Stimulated activated CD8-positive, alpha-beta memory T cell treated with anti-CD3 and anti-CD28 coated beads, Interleukin-7, amount 100 ng/mL, for 1 hour (primary cell): ENCODE measurements at places on chromosomes 1 and 21.

DNA sequence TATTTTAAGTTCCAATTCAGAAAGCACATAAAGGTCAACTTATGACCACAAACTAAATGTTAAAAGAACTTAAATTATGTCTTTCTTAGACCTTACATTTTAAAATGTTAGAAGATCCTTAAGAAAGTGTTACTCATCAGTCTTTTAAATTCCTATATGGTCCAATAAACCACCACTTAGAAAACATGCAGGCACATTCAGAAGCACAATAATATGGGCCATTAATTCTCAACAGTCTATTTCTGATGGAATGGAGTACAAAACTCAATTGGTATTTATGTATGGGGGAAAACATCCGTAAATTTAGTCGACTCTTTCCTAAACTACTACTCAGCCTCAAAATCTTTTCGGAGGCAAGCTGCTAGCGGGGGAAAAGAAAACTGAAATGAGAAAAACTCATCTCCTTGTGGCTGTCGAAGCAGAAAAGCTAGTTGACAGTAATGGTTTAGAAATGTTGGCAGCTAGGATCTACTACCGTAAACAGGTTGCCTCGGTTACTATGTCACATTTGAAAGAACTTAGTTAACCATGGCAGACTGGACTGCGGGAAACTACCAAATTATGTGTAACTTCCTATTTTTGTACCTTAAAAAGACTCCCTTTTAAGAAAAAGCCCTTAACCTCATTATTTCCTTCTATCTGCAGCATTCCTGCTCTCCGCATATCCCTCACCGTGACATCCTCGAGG lies 1.0 kb downstream of the TRMT1L start:
- no peak for DNase-seq

- DNase-seq, result no peak
These were observed 71.5 kb downstream of the USP24 start for GRCh38 chr1:55143684-55144083.

DNA sequence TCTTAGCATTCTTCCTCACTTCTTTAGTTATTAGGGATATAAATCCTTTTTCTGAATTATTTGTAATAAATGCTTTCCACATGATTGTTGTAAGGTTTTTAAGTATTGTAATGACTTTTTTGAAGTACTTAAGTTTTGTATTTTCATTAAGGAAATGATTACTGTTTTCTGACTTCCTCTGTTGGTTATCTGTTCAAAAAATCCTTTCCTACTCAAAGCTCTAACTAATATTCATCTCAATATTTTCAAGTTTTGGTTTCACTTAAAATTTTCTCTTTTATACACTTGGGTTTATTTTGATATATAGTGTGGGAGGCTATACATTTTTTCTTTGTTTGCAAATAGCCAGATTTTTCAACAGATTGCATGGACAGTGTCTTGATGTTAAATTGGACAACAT lies 59.9 kb upstream of the NHLH2 start:
- DNase-seq, result no peak

GRCh38 chr1:185798505-185798904 lies 64.3 kb downstream of the HMCN1 start:
- no peak for DNase-seq

DNA sequence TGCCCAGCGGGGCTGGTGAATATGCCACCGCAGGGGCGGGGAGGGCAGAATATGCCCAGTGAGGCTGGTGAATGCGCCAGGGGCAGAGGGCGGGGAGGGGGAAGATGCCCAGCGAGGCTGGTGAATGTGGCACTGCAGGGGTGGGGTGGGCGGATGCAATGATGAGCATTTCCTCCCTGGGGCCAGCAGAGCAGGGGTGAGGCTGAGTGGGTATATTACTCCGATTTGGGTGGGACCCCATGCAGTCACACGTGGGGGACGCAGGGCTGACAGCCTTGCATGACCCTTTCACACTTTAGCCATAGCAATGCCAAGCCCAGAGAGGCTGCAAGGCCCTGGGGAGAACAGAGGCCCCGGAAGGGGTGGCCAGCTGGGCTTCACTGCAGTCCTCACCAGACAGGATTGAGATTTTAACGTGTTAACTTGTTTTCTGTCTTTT lies 9.3 kb upstream of the SLX9 start:
- DNase-seq, result peak; percentile 44

- no peak for DNase-seq
These were observed 7.0 kb downstream of the MACO1 start for GRCh38 chr1:25437672-25438071.

DNA sequence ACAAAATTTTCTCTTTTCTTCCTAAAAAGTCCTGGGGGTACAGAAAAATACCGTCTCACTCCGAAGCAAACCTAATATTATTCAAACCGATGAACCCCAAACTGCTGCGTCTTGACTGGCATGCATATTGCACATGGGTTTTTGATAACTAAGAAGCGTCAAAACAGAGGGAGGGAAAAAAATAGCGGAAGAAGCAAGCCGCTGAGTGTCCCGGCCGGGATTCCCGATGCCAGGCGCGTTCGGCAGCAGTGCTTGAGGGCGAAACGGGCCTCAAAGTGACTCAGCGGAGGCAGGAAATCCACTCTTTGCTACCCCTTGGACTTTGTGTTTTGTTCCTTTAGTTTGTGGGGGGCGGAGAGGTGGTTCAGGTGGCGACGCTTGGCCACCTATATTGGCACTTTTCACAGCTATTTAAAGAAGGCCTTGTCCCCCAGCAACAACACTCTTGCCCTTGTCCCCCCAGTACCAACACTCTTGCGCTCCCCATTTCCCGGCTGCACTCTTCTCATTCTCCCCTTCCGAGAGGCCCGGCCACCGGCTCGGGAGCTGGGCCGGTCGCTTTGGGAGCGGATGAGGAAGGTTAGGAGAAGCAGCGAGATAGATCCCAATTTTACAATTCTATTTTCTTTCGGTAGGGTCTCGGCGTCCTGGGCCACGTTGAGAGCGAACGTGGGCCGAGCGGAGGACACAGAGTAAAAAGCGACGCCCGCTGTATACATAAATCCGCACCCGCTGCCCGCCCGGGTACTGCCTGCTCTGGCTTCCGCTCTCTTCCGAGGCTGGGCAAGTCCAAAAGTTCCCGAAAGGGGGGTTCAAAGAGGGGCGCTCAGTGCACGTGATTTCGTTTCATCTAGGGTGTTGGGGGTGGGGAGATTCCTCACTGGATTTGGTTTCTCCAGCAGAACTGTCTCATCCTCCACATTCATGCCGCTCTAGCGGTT lies 2.5 kb downstream of the LMX1A start:
- DNase-seq, result no peak

- DNase-seq, result no peak
These were observed 382.0 kb upstream of the PROX1 start for GRCh38 chr1:213605732-213606131.

DNA sequence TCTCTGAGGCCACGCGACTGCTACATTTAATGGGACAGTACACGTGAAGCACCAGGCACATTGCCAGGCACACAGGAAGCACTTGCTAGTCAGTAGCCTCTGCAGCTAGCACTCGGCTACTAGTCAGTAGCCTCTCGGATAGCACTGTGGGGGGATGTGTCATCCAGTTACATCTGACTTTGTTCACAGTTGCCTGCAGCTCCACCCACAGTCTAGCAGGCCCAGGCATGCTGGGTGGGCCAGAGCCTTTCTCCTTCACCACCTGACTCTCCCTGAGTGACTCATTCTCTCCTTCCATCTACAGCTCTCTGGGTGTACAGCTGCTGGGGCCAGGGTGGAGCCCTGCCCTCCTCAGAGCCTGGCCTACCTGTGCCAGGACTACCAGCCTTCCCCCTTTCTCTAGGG lies 51.5 kb downstream of the PTPRF start:
- no peak for DNase-seq

DNA sequence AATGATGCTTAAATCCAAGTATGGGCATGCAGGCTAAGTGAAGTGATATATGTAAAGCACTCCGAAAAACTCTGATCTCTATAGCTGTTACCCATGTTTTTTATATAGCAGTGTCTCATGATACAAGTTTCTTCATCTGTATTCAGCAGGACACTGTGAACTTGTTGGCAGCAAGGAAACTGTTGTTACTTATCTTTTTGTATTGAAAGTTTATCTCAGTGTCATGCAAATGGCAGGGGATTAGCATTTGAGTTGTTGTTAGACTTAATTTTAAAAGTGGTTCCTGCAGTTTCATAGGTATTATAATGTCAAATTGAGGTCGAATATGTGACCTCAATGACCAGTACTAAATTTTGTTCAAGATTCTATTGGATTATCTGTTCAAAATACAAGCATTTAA lies 47.9 kb downstream of the NCAM2 start:
- DNase-seq, result no peak

DNA sequence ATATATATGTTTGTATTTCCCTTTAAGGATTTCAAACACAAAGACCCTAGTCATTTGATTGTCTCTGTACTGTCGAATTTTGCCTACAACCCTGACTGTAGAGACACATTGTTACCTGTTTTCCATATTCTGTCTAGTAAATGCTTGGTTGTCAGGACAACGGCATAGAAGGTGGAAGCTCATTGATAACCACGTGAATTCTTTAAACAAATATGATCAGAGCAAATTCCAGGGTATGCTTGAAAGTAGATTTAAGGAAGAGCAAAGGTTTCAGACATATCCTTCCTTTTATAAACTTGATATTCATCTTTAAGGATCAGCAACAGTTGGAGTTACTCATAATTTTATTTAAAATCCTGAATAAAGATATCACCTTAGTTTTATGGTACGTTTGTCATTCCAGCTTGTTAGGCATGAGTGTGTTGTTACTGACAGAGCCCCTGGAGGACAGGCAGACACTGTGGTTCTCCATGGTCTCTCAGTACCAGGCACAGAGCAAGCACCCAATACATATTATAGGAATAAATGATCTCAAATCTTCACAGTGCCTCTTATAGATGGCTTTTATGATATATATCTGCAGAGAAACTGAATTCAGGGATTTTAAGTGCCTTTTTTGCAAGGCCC lies 203.2 kb downstream of the FGGY start:
- DNase-seq, result no peak

DNA sequence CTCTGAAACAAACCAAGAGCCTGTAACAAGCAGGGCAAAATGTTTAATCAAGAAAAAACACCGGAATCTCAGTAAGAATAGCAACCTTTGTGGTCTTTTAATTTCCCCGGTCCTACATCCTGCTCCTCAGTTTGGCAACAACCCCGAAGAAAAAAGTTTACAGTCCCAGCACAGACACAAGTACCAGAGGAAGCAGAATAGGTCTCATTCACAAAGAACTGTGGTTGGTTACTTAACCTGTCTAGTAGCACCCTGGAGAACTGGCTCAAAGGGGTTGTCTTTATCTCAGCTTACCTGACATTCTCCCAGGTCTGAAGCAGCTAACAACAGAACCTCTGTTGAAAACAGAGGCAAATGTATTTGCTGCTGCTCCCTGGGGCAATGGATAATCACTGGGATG lies 399.3 kb downstream of the AJAP1 start:
- DNase-seq, result no peak

DNA sequence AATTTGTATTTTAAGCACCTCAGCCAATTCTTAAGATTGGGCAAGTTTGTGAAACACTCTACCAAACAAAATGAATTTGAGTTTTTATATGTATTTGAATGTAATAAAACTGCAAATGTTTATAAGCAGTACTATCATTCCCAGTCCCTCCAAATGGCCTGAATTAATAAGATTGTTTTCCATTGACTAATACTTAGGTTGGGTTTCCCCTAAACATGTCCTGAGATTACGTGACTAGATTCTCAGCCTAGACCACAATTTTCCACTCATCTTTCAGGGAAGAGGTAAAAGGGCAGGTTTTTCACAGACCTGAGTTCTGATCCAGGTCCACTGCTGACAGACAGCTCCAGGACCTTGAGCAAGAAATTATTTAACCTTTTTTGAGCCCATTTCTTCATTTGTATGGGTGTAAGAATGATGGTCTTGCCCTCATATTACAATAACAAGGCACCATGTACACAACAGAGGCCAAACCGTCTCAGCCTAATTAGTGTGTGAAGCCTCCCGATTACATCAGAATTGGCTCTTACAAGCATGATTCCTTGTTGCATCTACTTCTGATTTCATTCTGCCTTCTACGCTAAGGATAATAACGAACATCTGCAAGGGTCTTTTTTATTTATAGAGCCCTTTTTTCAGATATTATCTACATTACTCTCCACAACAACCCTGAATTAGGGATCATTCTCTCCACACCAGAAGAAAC lies 51.2 kb downstream of the BEND5 start:
- no peak for DNase-seq

DNA sequence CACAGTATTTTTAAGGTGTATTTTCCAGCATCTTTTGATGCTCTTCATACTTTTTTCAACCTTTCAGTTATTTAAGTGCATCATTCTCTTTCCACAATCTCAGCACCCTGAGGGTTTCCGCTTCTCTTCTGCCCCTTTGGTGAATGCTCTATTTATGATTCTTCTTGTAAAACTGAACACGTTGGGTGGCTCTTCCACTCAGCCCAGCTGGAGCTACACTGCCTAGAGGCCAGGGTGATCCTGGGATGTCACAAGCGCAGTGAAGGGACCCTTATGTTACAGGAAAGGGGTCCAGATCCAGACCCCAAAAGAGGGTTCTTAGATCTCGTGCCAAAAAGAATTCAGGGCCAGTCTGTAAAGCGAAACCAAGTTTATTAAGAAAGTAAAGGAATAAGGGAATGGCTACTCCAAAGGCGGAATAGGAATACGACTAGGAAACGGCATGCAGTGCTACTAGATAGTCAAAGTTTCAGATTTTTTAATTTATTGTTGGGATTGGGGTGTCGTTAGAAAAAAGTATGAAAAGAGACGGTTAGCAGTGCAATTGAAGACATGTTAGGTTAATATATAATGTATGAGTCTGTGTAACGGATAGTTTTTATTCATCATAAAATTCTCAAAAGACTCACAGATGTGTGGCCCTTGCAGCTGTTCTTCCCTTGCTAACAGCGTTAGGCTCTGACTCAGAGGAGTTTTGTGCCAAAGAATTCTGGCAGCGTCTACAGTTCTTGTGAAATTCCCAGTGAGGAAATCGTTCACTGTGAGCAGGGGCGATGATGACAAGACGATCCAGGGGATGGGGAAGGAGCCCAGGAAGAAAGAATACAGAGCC lies 14.4 kb upstream of the ERVH48-1 start:
- no peak for DNase-seq

DNA sequence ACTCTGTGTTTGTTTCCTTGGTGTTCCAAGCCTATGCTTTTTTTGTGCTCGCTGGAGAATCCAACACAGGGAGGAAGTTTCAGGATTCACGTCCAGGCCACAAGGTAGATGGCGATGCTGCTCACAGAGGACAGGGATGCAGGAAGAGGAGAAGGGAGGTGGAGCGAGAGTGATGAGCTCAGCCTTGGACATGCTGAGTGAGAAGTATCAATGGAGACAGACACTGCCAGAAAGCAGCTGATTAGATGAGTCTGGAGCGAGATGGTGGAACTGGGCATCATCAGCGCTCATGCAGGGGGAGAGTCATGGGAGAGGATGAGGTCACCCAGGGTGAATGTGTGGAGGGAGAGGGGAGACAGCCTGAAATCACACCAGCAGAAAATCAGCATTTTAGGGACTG lies 110.0 kb downstream of the GLUL start:
- no peak for DNase-seq

- DNase-seq, result no peak
These were observed 1.9 kb upstream of the PADI2 start for GRCh38 chr1:17120962-17121837.

GRCh38 chr1:36095760-36096405 lies 7.2 kb downstream of the ADPRS start:
- DNase-seq, result no peak

- no peak for DNase-seq
These were observed 8.5 kb upstream of the SYPL2 start for GRCh38 chr1:109457819-109458218.

- no peak for DNase-seq
These were observed 211.0 kb downstream of the PTPRU start for GRCh38 chr1:29447368-29447767.
